GF-D8 (cell line): ENCODE measurements at places on chromosomes 5 and 9.

DNA sequence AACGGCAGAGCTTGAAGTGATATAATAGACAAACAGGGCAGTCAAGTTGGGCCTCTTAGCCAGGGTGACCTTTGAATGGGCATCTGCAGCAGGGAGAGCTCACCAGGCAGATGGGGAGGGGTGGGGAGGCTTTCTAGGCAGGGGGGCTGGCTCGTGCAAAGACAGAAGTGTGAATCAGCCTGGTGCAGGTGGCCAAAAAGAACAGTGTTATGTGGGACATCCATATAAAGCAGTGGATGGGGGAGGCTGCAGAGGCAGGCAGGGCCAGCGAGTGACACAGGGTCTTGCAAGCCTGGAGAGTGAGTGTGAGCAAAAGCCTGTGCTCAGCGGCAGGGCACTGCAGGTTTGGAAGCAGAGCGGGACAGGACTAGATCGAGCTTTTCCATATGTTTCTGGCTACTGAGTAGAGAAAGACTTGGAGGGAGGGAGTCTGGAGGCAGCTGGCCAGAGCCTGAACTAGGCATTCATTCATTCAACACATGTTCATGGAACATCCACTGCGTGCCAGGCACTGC, 14.2 kb upstream of the TTLL11 start:
- DNase-seq, result no peak

DNA sequence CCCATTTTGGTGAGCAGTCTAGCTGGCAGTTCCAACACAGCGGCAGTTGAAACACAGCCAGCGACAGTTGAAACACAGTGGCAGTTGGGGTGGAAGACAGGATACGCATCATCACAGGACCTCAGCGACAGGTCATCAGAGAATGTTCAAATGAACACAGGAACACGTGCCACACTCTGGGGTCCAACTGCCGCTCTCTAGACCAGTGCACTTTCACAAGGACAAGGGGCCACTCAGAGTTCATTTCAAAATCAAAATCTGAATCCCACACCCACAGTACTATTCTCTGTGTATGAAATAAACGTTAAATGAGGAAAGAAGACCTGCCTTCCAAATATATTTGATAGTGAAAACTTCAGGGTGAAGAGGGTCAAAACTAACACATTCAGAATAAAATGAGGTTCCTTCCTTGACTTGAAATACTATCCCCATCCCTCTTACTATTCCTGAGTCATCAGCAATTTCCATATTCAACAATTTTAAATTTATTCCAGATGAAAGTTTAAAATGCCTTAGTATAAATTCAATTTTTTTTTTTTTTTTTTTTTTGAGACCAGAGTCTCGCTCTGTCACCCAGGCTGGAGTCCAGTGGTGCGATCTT, 53.0 kb upstream of the SIMC1 start:
- no peak for DNase-seq

DNA sequence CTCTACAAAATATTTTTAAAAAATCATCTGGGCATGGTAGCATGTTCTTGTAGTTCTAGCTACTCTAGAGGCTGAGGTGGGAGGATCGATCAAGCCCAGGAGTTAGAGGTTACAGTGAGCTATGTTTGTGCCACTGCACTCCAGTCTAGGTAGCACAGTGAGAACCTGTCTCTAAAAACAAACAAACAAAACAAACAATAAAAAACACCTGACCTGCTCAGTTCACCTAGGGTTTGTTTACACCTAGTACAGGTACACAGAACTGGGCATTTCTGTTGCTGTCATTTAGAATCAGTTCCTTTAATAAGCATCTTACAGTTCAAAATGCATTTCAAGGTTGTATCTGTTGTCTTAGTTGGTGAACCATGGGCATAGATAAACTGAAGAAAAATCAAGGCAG, 95.3 kb downstream of the MEGF10 start:
- DNase-seq, result no peak

DNA sequence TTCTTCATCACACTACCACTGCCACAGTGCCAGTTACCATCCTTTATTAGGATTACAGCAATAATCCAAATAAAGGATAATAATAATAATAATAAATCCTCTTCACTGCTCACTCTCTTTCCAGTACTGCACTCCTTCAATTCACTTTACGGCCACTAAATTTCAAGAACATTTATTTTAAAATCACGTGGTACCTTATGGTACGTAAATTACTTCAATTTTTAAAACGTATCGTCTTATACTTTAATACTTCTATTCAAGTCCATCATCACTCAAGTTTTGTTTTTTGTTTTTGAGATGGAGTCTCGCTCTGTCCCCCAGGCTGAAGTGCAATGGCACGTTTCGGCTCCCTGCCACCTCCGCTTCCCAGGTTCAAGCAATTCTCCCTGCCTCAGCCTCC, 36.5 kb downstream of the PTBP3 start:
- DNase-seq, result no peak

GRCh38 chr5:86970361-86970760, 297.3 kb upstream of the RASA1 start:
- DNase-seq, result peak; percentile 25
